ENCODE measurements at places on chromosomes 5 and 9. TPM values are rescaled to one million over a fixed set of nuclear protein-coding genes. Genes with fewer than 3 reads are reported as not detected.

DNA sequence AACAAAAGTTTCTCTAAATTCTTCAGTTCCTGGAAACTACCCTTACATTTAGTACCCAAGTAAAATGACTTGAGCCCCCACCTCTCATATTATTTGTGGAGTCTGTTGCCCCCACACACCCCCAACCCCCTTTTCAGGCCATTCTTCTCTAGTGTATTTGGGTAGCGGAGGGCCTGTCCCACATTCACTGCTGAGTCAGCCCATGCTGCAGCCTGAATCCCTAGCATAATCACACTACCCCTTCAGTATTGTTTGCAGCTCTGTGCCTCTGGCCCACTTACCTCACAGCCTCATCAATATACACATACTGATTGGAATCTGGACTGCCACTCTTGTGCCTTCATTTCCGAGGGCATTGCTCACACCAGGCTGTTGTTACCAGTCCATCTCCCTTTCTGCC lies 26.8 kb downstream of the RGS7BP start:
- no peak for DNase-seq

DNA sequence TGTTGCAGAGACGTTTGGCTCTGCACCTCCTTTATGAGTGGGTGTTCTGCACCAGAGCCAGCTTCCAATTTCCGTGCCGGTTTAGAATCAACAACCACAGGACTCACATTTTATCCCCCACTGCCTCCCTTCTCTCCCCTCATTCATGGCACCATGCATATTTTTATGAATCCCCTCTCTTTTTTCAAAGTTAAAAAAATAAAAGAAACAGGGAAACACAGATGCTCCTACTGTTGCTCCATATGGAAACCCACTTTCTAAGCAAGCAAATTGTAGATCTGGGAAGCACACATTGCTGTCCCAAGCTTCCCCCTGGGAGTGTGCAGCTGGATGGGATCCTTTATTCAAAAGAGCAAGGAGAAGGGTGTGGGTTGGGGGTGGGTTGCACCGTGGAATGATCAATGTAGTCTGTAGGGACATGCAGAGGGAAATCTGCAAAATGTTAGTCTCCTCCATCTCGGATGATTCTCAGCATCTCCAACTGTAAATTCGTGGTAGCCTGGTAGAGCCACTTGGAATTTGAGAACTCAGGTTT lies 410.0 kb upstream of the ADAMTSL1 start:
- no peak for DNase-seq

DNA sequence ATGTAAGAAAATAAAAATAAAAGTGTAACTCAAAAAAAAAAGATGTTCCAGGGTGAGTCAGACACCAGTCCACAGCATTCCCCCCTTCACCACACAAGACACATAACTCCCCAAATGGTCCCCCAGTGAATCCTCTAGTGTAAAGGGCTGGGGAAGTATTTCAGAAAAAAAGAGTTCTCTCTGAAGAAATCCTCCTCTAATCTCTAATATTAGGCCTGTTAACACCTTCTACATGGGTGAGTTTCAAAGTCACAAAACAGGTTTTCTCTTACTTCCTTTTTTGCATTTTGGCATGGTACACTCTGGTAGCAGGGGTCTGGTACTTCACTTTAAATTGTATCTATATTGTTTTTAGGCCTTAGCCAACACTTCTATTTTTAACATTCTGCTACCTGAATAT lies 28.2 kb downstream of the RNF145 start:
- DNase-seq = no peak

GRCh38 chr5:129616517-129616916 lies 131.4 kb upstream of the MINAR2 start:
- no peak for DNase-seq

GRCh38 chr5:44919560-44919959 lies 110.8 kb downstream of the MRPS30 start:
- no peak for DNase-seq

DNA sequence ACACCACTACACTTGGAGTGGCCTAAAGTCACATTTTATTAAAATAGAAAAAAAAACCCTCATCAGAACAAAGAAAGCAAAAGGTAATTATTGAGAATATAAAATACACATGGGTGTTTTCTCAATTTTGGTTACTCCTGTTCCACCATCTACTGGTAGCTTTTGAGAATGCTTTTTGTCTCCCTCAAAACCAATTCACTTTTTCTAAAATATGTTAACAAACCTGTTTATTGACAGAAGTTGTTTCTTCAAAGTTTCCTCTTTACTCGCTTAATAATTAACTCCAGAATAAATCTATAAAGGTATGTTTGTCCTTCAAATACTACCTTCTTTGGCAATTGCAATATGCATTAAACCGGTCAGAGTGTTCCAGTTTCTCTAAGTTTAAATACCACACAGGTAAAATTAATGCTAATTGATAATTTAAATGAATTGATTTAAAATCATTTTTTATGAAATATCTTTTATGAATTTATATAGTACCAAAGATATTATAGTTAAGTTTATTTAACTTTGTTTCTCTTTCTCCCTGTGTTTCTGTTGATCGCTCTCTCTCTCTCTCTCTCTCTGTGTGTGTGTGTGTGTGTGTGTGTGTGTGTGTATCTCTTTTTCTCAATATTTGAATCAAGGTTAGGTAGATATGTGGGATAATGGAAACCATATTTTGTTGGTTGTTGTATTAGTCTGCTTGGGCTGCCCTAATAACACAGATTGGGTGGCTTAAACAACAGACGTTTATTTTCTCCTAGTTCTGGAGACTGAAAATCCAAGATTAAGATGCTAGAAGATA lies 487.4 kb downstream of the PRDM9 start:
- peak; percentile 5 for DNase-seq

DNA sequence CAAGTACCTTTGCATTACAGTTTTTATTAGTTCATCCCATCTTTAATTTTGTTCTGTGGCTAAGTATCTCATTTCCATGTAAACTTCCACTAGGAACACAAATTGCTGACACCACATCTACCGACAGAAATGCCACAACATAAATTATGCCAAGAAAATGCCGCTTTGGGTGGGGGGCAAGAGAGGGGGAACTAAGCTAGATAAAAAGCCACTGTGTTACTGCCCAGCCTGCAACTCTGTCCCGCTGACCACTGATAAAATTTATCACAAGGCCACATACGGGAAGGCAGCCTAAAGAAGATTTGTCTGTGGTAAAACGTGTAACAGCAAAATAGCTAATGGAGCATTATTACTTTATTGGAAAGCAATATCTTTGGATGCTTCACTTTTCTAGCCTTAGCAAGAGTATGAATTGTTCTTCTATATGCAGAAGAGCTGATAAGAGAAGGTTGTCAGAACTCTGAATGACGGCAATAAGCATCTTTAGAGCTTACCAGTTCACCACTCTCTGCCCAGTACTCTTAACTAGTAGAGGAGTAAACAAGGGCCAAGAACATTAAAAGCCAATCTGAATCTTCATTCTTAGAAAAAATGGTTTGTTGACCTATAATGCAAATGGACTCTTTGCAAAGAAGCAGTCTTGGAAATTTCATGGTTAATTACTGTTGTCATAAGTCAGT lies 172.2 kb upstream of the MEF2C start:
- no peak for DNase-seq

GRCh38 chr5:131994090-131994489 lies 17.4 kb downstream of the ACSL6 start:
- no peak for DNase-seq

- DNase-seq = peak; percentile 27
Observed at GRCh38 chr5:131795879-131796792, 681 bp downstream of the FNIP1 start.

DNA sequence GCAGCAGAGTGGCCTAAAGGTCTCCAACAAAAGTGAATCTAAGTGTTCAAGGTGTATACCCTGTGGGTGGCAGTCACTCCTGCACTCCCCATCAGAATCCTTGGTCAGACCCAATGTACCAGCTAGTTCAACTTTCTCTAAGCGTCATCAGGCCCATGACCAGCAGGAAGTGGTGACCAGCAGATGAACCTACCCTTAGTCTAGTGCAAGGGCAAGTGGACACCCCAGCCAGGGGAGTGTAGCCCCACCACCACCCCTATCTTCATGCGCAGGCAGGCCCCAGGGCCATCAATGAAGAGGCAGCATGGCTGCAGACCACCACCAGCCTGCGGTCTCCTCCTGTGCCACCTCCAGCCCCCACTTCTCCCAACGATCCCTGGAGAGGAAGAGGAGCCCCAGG lies 213.1 kb downstream of the AGTPBP1 start:
- DNase-seq = no peak

DNA sequence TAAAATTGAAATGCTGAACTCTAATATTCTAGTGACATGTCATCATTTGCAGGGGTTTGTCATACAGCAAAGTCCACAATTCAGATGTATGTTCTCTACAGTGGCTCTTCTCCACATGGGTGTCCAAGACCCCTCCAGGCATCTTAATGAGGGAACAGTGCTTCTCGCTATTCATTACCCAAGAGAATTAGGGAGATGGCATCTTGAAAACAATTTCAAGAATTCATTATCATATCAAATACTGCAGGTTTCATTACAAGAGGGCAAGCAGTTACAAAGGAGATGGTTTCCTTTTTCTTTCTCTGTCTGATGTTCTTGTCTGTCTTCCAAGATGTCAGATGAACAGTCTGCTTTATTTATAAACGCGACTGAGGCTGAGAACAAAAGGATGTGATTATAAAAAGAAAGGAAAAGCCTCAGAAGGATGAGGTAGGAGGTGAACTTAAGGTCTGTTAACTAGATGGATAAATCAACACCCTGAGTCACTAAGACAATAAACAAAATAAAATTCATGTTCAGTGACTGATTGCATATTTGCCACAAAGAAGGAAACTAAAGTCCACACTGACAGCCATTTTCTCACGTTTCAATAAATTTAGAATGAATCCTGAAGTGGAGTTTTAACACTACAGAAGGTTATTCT lies 326.7 kb upstream of the EFNA5 start:
- no peak for DNase-seq

DNA sequence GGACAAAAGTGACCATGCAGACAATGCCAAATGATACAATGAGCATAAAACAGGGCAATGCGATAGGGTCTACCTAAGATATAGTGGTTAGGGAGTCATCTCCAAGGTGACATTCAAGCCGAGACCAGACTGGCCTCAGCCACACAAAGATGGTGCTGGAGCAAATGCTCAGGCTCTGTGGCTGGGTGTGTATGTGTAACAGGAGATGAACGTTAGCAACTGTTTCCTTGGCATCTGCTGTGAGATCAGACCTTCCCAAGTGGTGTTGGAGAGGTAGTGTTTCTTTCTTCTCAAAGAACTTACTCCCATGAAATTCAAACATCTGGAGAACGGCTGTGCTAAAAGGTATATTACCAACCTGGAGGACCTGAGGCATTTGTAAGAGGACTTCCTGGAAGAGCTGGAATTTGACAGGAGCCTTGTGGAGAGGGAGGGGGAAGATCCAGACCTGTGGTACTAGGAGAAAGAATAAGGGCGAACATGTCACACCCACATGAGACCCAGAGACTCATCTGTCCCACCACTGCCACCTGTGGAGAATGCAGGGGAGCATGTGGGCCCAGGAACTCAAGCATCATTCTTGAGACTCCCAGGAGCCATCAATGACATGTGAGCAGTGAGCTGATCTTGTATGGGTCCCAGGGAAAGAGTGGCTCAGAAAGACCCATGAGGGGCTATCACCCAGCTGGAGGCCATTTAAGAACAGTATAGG lies 21.4 kb upstream of the ANXA6 start:
- no peak for DNase-seq

GRCh38 chr9:16434526-16434925 lies 435.9 kb downstream of the BNC2 start:
- no peak for DNase-seq

DNA sequence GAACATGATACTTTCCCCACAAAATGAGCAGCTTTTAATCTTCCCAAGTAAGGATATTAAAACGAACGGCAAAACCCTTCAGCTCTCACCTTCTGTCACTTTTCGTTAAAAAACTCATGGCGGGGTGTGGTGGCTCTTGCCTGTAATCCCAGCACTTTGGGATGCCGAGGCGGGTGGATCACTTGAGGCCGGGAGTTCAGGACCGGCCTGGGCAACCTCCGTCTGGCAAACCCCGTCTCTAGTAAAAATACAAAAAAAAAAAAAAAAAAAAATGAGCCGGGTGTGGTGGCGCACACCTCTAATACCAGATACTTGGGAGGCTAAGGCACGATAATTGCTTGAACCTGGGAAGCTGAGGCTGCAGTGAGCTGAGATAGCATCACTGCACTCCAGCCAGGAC lies 902 bp downstream of the TMED9 start:
- DNase-seq = no peak

DNA sequence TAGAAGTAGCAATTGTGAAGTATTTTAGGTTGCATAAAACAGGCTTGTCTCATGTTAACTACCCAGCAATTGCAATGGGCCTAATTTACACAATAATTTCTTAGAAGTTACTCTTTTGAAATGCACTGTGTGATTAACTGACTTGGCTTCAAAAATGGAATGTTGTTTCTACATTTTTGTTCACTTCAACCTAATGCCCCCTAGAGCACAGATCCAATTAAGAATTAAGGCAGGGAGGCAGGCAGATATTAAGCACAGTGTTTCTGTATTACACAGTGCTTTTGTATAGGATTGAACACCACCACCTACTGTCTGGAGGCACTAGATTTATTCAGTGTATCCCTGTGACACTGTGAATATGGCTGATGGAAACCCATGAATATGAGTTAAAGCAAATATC lies 302.1 kb downstream of the FBXL17 start:
- no peak for DNase-seq

- no peak for DNase-seq
Observed at GRCh38 chr5:58260243-58260642, 199.6 kb downstream of the PLK2 start.

DNA sequence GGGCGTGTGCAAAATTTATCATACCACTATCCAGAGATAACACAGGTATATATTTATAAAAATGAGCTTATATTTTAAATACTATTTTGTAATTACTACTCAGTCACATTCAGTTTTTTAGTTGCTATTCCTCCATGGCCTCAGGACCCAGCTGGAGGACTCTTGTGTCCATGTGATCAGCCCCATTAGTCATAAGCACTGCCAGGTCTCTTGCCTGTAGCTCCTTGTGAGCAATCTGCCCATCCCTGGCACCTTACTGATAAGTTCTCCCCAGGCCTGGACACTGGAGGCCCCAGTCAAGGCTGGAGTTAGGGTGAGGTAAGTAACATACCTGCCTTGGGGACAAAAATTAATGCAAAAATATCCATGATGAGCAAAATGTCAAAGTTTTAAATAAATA lies 29.5 kb upstream of the ADRB2 start:
- no peak for DNase-seq

The NMUR2 gene
- polyA plus RNA-seq = 0.09 TPM

The GGTA1 gene
- polyA plus RNA-seq = 5.4 TPM

The HSD17B3 gene
- polyA plus RNA-seq = 1.2 TPM

The NME5 gene
- 26.3 TPM for polyA plus RNA-seq

The GMCL2 gene
- 0.11 TPM for polyA plus RNA-seq

The FRRS1L gene
- polyA plus RNA-seq = 3.1 TPM

The CYSRT1 gene
- 13.9 TPM for polyA plus RNA-seq

The LCN6 gene
- polyA plus RNA-seq = not detected

The PHF24 gene
- 0.18 TPM for polyA plus RNA-seq

The IFNA21 gene
- polyA plus RNA-seq = not detected

The OBP2B gene
- not detected for polyA plus RNA-seq
